ENCODE measurements at places on chromosomes 16 and 17.
A peak's percentile ranks its signal among the peaks of the same experiment; 100 is the strongest.

GRCh38 chr17:44757045-44757917, 1.5 kb upstream of the ADAM11 start:
- no peak for DNase-seq

GRCh38 chr17:30113213-30113612, 3.4 kb upstream of the NSRP1 start:
- DNase-seq: peak; percentile 15

DNA sequence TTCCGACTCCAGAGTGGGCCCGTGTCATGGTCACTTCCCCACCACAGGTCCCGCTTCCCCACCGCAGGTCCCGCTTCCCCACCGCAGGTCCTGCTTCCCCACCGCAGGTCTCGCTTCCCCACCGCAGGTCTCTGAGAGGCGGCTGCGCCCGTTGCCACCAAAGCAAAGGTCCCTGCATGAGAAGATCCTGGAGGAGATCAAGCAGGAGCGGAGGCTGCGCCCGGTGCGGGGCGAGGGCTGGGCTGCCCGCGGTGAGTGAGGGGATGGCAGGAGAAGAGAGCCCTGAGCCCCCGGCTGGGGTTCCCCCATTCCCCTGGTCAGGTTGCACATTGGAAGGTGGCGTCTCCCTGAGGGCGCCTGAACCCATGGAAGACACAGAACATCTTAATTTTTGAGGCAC, 17.4 kb upstream of the TCF25 start:
- no peak for DNase-seq

GRCh38 chr16:62940569-62940968, 904.3 kb upstream of the CDH8 start:
- DNase-seq: no peak

- no peak for DNase-seq
Observed at GRCh38 chr16:11319529-11320146, 25.6 kb upstream of the RMI2 start.

DNA sequence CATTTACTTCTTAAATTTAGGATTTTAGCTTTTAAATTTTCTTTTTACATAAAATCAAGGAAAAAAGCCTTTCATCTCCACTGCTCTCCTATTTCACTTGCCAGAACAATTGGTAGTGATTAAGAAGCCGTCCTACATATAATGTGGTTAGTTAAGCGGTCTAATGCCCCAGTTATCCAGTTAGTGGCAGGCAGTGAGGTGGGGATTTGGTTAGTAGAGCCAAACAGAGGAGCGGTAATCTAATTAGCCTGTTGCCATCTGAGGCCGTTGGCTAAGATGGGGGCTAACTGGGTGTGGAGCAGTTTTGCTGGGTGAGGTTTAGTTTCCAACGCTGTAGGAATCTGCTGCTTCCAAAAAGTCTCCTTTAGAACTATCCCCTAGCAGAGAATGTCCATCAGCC, 22.4 kb downstream of the SNX11 start:
- DNase-seq: no peak

GRCh38 chr16:3063625-3064386, 1.6 kb upstream of the IL32 start:
- no peak for DNase-seq

DNA sequence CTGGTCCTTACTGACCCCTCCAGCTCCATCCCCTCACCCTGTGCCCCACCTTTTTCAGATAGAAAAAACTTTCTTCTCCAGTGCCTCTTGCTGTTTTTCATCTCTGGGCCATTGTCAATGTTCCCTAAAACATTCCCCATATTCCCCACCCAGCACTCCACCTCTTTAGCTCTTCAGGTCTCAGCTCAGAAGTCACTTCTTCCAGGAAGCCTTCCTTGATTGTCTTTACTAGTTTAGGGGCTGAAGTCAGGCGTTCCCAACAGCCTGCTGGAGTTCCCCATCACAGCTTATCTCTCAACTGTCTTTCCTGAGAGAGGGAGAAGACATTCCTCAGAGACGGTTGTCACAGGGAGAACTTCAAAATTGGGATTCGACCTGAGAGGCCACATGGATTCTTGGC, 1.3 kb upstream of the MMP2 start:
- DNase-seq: no peak

GRCh38 chr16:89453501-89454321, 36.6 kb downstream of the ANKRD11 start:
- DNase-seq: no peak

GRCh38 chr16:49901711-49902110, 45.8 kb upstream of the ZNF423 start:
- DNase-seq: no peak

DNA sequence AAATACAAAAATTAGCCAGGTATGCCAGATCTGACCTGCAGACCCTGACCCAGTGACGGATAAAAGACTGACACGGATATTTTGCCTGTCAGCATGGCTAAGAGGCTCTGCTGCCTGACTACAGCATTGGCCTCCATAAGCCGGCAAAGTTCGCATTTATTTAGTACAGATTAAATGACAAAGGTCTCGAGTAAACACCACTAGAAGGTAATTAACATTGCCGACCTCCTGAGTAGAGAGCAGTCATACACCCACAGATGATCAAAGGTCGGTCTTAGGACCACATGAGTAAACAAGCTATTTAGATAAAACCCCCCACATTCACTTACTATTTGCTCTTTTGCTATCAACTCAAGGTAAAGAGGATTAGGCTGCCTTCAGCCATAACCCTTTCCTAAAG, 55.7 kb downstream of the KNOP1 start:
- DNase-seq: no peak

- DNase-seq: no peak
Observed at GRCh38 chr17:72388765-72389473, 268.1 kb downstream of the SOX9 start.

DNA sequence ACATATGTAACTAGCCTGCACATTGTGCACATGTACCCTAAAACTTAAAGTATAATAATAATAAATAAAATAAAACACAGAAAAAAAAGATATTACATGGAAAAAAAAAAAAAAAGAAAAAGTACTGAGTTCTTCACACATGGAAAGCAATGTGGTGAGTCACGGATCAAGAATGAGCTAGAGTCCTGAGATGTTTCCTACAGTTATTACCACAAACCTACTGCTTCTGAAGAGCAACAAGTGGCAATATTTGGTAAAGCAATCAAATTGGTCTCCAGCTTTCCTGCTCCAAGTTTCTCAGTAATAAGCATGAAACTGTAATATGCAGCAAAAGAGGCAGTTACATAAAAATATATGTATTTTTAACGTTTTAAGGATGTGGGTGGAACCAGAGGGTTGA, 223.3 kb upstream of the SALL1 start:
- DNase-seq: no peak

DNA sequence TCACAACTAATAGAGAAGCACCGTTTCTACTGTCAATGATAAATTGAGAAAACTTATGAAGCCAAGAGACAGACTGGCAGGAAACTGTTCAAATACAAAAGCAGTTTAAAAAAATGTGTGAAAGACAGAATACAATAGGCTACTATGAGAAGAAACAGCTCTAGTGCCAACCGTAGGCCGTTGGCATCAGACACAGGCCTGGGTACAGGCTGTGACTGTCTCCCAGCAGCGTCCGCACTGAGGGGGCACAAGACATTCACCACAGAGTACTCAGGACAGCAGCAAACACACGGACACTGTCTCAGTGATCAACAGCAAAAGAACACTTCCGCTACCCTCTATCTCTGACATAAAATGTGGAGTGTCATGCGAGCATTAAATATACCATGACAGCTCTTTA, 7.8 kb upstream of the C1QBP start:
- no peak for DNase-seq

- DNase-seq: no peak
Observed at GRCh38 chr17:34883106-34884000, 77.9 kb downstream of the CCT6B start.

DNA sequence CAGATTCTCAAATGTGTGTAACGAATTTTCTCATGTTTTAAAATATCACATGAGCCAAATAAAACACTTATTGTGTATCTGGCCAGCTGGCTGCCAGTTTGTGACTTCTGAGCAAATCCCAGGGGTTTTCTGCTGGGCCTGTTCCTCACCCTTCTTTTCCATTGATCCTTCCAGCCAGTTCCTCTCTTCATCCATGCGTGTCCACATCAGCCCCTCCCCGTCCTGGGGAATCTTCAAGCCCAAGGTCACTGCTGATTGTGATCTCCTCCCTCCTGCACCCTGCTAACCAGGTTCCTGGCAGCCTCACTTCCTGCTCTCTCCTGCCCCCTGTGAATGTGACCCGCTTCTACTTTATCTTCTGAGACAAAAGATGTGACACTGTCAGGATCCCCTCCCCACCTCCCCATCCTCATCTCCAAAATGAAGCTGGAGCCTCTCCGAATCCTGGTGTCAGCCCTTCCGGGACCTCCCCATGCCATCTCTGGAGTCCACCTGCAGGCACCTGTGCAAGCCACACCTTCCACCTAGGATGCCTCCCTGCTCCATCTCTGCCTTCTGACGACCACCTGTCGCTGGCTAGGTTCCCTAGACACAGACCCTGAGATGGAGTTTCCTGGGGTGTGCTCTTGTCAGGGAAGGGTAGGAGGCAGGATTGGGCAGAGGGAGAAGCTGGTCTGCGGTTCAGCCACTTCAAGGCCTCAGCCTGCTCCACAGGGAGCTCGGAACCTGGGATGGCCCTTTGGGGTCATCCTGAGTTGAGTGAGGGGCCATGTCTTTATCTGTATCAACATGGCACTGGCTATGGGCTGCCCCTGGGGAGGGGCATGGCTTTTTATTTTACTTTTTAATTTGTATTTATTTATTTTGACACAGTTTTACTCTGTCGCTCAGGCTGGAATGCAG, 205.1 kb downstream of the KATNIP start:
- no peak for DNase-seq

DNA sequence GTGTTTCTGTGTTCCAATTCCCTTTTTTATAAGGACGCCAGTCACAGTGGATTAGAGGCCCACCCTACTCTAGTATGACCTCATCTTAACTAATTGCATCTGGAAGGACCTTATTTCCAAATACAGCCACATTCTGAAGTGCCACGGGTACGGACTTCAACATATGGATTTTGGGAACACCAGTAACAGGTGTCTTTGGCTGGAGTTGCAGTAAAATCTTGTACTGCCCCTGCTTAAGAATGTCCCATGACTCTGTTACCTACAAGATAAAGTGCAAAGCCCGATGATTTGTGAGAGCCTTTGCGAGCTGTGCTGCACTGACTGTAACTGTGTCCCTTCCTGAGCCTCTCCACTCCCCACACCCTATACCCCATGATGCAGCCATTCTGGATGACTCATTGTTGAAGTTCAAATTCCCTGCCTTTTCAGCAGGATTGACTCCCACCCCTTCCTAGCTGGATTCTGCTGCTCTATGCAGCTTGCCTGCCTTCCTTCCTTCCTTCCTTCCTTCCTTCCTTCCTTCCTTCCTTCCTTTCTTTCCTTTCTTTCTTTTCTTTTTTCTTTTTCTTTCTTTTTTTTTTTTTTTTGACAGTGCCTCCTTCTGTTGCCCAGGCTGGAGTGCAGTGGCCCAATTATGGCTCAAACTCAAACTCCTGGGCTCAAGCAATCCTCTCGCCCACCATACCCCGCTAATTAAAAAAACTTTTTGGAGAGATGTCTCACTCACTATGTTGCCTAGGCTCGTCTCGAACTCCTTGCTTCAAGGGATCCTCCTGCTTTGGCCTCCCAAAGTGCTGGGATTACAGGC, 2.1 kb downstream of the HCRT start:
- DNase-seq: no peak

GRCh38 chr17:21066394-21066793, 23.6 kb upstream of the USP22 start:
- DNase-seq: no peak

- DNase-seq: peak; percentile 96
Observed at GRCh38 chr17:47941246-47942095, at the start of gene PNPO. Gene PNPO (plus strand): TSS chr17:47941571. CDS start chr17:47941676, 105 bp downstream.

DNA sequence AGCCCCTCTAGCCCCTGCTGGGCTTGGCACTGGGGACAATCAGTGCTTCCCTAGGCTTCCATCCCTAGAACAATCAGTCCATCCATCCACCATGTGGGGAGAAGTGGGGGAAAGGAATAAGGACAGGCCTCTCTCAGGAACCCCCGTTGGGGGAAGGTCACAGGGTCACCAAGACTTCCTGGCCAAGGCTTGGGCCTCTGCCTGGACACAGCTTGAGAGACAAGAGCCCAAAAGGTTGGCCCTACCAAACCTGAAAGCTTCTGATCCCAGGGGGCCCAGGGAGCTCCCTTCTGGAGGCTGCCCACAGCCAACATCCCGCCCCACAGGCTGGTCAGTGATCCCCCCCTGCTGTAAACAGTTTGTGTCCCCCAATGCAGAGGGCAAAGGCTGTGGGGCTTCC, 16.2 kb upstream of the MTMR4 start:
- DNase-seq: no peak

DNA sequence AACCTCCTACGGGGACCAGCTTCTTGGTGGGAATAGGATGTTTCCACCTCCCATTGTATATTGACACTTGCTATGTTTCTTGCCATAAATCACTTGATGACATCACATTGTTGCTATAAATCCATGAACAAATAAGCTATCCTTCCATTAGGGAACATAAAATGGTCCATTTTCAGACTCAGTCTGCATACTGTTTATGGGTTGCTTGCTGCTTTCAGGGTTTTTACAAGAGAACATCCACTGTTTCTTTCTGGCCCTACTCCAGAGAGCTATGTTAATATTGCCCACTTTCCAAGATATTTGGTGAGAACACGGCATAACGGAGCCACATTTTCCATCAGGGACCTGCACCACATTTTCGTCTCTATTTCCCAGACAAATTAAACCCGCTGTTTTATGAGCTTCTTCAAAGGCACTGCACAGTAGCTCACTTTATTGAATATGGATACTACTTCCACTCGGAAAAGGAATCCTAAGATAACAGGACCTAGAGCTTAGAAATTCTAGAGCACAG, 800.2 kb downstream of the KCNJ2 start:
- DNase-seq: no peak

- no peak for DNase-seq
Observed at GRCh38 chr17:72244494-72244893, 123.7 kb downstream of the SOX9 start.

GRCh38 chr16:46785076-46785845, 37.1 kb upstream of the MYLK3 start:
- no peak for DNase-seq

- DNase-seq: no peak
Observed at GRCh38 chr16:2196162-2196980, at the start of gene CASKIN1. Gene CASKIN1 (minus strand): TSS chr16:2196605. CDS start chr16:2196432, 173 bp downstream.

- no peak for DNase-seq
Observed at GRCh38 chr16:85755929-85756768, 5.3 kb upstream of the C16orf74 start.

DNA sequence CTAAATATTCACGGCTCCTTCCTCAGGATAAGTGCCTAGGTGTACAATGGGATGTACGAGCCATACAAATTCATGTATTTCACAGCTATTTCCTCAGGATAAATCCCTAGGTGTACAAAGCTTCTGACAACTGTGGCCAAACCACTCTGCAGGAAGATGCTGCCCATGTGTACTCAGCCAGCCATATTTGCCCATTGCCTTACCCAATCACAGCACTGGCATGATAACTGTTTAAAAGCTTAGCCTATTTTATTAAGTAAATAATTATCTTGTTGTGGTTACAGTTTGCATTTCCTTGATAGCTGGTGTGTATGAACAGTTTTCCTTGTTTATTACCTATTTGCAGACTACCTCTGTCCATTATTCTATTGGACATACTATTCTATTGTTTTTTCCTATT, 35.1 kb downstream of the CACNG1 start:
- DNase-seq: no peak

- DNase-seq: no peak
Observed at GRCh38 chr16:27646806-27647205, 96.9 kb downstream of the KATNIP start.

Measured in NCI-H748 treated with DMSO at 0.1 percent for 48 hours (cell line).